Activated CD8-positive, alpha-beta T cell treated with anti-CD3 and anti-CD28 coated beads, Interleukin-2, amount 10 ng/mL, durations not matched to agents 7 days and 5 days (primary cell): ENCODE measurements at places on chromosomes 16 and 17.

- peak overlapping the region; percentile 91 for H3K4me3 ChIP-seq
- DNase-seq, result peak; percentile 35
- peaks cover 38% of the 10 kb centered on the region for H3K4me1 ChIP-seq
- H3K27me3 ChIP-seq, result no peaks in the 10 kb centered on the region
- H3K27ac ChIP-seq, result peak overlapping the region; percentile 87
Measured at GRCh38 chr17:2710803-2711607, 559 bp downstream of the CLUH start.

GRCh38 chr16:8721336-8722024 lies 47.1 kb downstream of the ABAT start:
- no peak for DNase-seq
- no peaks in the 10 kb centered on the region for H3K27me3 ChIP-seq
- H3K36me3 ChIP-seq, result no peaks in the 10 kb centered on the region
- no peak overlapping the region for H3K27ac ChIP-seq
- no peak overlapping the region for H3K4me3 ChIP-seq

DNA sequence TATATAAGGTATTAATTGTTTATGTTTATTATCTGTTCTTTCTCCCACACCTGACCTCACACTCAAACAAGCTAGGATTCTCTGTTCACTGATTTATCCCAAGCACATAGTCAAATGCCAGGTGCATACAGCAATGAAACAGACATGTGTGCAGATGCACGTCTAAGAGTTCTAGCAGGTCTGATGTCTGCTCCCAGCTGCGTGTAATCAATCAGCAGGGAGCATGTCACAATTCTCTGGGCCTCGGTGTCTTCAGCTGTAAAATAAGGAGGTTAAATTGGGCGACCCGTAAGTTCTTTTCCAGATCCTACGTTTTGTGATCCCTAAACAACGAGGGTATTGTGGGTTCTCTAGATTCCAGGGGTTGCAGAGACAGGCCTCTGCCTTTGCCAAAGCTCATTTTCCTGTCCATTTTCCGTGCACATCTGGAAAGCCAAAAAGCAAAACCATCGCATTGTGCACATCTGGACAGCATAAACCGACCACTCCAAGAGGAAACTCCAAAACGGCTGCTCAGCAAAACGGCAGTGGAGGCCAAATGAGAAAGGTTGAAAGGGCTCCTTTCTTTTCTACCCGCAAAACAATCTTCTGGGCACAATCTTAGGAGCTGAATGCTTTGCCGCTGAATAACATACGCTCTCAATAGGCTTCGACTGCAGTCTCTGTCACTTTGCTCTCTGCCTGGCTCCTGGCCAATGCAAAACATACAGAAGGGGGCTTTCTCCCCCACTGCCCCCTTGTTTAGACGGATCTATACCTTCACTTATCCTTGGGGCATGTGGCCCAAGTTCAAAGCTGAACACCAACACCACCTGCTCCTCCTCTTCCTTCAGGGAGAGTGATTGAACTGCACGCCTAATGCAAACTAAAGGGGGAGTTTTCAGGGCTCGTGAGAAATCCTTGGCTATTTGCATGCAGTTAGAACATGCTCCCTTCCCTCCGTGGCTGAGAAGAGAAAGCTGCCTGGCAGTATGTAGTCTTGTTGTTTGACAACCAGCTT lies 426.3 kb downstream of the SLC39A11 start:
- no peak for DNase-seq
- H3K27me3 ChIP-seq, result no peaks in the 10 kb centered on the region
- no peak overlapping the region for H3K27ac ChIP-seq

- no peaks in the 10 kb centered on the region for H3K27me3 ChIP-seq
- H3K36me3 ChIP-seq, result no peaks in the 10 kb centered on the region
- DNase-seq, result no peak
- H3K27ac ChIP-seq, result no peak overlapping the region
Measured at GRCh38 chr17:9928601-9929333, 23.7 kb upstream of the RCVRN start.
